ENCODE measurements at places on chromosomes 2 and 18.

- no peak for ATAC-seq
Measured at GRCh38 chr2:219603771-219604170, 6.1 kb downstream of the STK11IP start.

GRCh38 chr18:70261141-70261788 lies 27.6 kb upstream of the SOCS6 start:
- no peak for ATAC-seq

DNA sequence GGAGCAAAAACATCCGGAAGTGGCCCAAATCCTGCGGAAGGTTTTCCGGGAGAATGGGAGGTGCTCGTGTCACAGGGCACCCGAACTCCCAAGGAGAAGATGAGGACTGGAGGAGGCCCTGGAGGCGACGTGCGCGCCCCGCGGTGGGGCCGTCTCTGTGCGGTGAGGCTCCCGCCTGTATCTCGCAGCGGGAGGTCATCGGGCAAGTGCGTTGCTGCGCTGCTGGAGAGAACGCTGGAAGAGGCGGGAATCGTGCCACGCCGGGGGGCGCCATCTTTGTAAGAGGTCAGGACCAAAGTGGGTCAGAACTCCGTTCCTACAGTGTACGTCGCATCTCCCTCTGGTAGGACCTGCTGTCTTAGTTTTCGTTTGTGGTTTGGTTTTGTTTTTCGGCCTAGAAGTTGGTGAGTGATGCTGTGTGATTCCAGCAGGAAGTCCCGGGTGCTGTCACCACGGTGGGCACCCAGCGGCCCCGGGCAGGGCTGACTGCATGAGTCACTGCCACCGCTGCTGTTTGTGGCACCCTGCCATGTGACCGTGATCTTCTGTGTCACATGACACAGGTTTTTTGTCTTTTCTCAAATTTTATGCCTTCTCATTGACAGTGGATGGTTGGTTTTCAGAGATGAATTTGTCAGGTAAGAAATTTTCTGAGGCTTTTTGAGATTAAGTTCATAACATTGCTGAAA lies 21.5 kb upstream of the ATP9B start:
- ATAC-seq, result no peak

DNA sequence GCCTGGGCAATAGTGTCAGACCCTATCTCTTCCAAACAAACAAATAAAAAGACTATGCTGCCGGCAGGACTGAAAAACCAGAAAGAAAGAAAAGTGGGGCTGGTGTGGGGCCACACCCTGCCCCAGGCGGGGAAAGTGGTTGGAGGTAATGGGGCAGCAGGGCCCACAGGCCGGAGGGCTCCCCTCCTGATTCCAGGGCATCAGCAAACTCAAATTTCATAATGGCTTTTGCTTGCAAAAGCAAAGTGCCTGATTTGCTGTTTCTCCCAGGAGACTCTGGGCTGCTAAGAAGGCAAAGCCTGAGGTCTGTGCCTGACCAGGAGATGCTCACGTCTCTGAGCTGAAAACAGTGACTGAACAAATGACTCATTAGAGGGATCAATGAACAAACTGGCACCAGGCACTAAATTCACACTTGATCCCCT lies 121.9 kb downstream of the HDAC4 start:
- ATAC-seq, result no peak

GRCh38 chr2:67783026-67783425 lies 279.8 kb downstream of the C1D start:
- ATAC-seq, result no peak

DNA sequence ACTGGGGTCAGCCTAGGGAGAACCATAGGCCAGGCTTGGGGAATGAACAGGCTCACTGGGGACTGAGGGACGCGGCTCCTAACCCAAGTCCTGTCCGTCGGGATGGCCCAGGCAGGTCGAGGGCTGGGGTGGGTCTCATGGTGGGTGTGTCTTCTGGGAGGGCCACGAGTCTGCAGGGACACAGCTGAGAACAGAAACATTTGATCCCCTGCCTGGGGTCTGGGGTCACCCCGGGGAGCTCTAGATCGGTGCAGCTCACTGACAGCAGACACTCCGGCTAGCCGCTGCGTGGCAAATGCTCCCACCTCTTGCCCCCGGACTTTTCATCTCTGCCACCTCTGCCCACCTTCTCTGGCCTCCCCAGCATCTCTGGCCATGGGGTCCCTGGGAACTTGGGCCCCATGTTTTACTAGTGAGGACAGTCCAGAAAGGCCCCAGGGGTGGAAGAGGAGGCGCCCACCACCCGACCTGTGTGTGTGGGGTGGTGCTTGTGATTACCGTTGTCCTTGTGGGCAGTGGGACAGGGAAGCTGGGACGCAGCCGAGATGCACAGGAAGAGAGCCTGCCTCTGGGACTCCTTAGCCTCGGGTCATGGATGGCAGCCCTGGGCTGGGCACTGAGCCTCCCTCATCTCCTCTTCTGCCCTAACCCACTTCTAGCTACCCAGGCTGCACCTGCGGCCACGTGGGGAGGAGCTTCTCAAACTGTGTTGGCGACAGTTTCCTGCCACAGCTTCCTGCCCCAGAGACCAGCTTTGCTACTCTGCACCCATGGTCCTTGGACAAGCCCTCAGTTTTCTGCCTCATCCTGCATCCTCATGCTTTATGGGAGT lies 4.9 kb downstream of the ZAP70 start:
- ATAC-seq, result no peak

DNA sequence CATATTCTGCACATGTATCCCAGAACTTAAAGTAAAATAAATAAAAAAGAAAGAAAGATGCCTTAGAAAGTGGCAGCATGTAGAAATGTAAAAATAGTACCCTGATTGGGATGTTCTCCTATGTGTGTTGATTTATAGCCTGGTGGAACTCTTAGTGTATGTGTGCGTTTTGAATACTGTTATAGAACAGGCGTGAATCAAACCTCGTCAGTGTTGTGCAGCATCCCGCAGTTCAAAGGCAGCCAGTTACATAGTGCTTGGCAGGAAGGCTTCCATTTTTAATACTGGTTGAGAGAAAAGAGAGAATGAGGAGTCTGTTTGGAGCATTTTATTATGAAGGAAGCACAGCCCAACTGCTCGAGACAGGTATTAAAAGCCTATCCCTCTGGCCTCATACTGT lies 49.4 kb downstream of the TANC1 start:
- ATAC-seq, result no peak

DNA sequence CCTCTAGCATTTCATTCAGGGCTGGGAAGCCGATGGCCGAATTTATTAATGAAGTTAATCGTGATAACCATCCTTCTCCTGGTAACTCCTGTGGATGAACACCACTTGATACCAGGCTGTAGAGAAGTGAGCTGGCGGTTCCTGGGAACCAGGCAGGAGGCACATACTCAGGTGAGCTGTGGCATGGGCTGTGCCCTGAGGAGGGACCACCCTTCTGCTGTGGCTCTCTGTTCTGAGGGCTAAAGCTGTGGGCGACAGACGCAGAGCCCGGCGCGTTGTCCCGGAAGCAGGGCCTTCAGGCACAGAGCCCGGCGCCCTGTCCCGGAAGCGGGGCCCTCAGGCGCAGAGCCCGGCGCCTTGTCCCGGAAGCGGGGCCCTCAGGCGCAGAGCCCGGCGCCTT lies 462.3 kb upstream of the SALL3 start:
- ATAC-seq, result no peak

- no peak for ATAC-seq
Measured at GRCh38 chr2:233807215-233807865, 29.2 kb downstream of the MROH2A start.

DNA sequence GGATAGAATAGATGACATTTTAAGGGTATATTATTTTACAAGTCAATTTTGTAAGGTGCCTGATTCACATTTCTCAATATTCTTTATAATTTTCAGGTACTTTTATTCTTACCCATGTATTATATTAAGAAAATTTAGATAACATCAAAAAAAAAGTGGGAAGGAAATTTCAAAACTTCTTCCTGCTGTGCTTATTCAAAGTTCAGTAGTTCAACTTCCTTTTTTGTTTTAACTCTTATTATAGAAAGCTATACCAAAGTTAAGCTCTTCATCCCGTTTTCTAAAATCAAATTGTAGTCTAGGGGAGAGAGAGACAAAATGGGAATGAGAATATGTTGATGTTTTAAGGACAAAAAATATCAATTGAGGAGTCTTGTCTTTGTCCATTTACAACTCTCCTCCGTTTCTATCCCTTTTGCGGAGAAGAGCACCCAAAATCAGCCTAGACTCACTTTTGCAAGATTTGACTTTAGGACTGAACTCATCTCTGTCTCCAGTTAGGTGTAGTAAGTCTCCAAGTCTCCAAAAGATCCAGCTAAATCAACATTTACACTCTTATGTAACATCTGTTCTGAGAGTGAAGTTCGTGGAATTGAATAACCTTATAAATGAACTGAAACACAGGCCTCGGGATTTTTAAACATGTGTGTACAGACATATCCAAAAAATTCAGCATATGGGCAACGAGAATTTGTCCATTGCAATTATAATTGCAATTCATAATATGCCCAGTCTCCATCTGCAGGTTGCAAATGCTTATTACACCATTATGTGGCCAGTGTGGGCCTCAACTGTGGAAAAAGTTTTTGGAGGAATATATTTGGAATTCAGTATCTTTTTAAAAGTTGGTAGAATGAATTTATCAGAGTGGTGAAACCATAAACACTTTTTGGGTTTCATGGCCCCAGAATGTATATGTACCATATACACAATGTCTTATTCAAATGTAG lies 23.9 kb downstream of the FAM124B start:
- peak; percentile 41 for ATAC-seq

GRCh38 chr2:84290537-84290936 lies 168.5 kb downstream of the SUCLG1 start:
- ATAC-seq, result no peak

- peak; percentile 82 for ATAC-seq
Measured at GRCh38 chr2:176643646-176644045, 374.4 kb downstream of the MTX2 start.

DNA sequence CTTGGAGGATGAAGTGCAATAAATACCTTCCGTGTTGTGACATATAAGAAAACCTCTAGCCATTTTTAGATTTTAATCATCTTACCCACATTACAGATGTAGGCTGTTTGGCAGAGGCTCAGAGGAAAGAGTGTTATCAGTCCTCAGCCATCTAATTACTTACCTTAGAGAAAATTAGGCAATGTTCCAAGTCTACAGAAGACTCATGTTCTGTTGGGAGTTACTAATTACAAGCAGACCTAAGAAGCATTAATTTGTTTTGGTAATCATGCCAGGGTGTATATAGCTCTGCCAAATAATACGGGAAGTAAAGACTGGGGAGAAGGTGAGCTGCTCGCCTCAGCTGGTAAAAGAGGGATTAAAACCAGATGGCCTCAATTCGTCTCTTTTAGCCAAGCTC lies 125.8 kb upstream of the PGAP1 start:
- ATAC-seq, result peak; percentile 89

- ATAC-seq, result no peak
Measured at GRCh38 chr2:64846177-64846576, 143.0 kb upstream of the SLC1A4 start.

GRCh38 chr2:2719015-2719414 lies 387.9 kb upstream of the MYT1L start:
- ATAC-seq, result no peak

DNA sequence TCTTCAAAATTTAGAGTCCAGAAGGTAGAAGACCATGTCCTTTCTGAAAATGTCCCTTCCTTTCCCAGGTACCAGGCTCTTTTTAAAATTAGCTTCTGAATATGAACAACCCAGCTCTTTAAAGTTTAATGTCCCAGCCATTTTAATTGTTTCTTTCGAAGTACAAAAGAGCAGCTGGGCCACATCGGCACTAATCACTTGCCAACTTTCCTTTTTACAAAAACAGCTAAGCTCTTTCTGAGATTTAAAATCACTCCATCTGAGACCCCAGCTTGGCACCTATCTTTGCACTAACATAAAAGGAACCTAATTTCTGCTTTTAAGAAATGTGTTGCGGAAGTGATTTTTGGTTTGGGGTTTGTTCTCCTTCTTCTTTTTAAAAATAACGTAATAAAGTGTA lies 2.6 kb downstream of the BOD1L2 start:
- no peak for ATAC-seq

- no peak for ATAC-seq
Measured at GRCh38 chr2:100845141-100845991, 25.4 kb downstream of the NPAS2 start.

DNA sequence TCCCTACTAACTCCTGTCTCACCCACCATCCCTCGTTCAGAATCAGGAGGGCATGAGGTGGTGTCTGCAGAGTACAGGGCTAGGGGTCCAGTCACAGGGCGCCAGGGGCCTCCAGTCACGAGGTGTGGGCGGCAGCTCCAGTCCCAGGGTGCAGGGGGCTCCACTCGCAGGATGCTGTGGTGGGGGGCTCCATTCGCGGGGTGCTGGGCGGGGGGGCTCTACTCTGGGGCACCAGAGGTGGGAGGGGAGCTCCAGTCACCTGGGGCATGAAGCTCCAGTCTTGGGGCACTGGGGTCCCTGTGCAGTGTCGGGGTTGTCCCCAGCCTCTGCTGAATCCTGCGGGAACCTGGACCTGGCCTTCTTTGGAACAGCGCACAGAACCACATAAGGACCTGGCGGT lies 66.0 kb downstream of the EIPR1 start:
- ATAC-seq, result no peak

GRCh38 chr2:30205456-30205855 lies 25.9 kb upstream of the LBH start:
- ATAC-seq, result no peak

- ATAC-seq, result no peak
Measured at GRCh38 chr2:23248667-23249066, 136.3 kb upstream of the KLHL29 start.

- ATAC-seq, result no peak
Measured at GRCh38 chr2:139122711-139123158, 342.5 kb upstream of the NXPH2 start.

DNA sequence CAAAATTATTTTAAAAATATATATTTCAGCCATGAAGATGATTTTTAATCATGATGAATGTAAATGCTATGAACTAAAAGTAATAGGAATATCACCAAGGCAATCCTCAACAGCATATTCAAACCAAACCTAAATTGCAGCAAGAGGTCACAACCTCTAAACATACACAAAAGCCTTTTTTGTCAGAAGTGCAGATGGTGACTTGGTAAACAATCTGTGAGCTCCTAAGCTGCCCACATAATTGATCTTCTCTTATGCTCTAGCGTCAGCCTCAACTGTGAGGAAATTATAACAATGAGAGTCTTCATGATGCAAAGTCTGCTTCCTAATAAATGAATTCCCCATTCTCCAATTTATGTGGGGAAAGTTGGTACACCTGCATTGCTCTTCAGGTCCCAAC lies 113.2 kb downstream of the TSN start:
- ATAC-seq, result no peak

GRCh38 chr18:54233228-54233625 lies 8.8 kb upstream of the MBD2 start:
- ATAC-seq, result no peak

GRCh38 chr18:76712511-76713140 lies 109.7 kb upstream of the ZNF236 start:
- no peak for ATAC-seq

DNA sequence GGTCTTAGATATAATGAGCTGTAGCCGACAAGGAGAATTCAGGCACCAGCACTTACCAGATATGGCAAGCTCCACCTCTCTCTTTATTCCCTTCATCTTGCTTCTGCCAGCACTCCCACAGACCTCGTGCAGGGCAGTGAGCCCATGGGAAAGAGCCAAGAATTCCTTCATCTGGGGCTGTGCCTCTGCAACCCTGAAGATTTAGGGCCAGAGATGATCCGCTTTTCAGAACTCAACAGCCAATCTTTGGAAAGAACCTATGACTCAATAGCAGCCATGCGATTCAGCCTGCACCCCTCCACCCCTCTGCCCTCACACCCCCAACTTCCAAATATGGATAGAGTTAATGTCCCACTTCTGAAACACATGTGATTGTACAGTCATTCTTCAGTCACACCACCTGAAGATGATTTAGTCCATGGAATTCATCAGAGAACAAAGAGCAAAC lies 533.7 kb upstream of the TNP1 start:
- ATAC-seq, result peak; percentile 95

Data from SK-N-SH treated with all-trans-retinoic acid at 6 μM for 48 hours (cell line).